ENCODE measurements at places on chromosomes 13 and 19.

DNA sequence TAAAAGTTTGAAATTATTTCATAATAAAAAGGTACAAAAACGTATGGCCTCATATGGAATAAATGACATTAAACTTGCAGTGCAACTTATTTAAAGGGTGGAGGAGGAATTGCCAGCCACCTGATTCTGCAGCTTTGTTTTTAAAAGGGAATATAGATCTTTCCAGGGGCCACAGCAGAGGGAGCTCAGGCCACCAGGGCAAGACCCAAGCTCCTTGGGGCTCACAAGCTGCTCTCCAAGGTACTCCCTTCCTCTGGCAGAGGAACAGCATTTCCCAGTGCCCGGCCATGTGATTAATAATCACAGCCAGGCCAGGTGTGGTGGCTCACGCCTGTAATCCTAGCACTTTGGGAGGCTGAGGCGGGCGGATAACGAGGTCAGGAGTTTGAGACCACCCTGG, 6.2 kb downstream of the ACOD1 start:
- DNase-seq: no peak

GRCh38 chr13:26509491-26509890, 48.0 kb upstream of the WASF3 start:
- no peak for DNase-seq

DNA sequence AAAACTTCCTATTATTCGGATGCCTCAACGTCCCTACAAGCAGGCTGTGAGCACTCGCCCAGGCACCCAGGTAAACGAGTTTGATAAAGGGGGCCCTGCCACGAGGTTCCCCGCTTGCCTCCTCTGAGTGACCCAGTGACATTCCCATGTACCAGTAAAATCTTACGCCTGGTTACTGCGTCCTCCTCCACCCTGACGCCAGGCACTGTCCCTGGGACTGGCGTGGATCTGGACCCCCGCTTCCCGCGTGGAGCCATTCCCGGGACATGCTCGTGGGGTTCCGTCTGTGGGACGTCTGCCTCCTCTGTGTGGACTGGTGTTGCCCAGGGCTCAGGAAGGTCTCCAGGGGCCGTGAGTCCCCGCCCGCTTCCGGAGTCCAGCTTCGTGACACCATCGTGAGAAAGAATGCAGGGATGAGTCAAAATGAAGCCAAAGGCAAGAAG, 407 bp upstream of the ZNF550 start:
- no peak for DNase-seq

DNA sequence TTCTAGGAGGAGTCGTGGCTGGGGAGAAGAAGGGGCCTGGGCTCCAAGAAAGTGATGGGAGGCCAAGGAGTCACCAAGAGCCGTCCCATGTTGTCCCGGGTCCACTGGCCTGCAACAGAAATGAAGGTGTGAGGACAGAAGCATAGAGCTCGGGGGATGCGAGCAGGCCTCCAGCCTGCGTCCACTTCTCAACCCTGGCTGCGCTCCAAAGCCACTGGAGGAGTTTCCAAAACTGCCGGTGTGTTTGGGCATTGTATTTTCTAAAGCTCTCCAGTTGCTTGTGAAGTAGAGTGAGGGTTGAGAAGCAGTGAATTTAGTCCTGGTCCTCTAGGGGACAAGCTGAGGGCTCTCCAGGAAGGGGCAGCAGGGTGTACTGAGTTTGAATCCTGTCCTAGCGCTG, 13.0 kb downstream of the FFAR2 start:
- DNase-seq: no peak

DNA sequence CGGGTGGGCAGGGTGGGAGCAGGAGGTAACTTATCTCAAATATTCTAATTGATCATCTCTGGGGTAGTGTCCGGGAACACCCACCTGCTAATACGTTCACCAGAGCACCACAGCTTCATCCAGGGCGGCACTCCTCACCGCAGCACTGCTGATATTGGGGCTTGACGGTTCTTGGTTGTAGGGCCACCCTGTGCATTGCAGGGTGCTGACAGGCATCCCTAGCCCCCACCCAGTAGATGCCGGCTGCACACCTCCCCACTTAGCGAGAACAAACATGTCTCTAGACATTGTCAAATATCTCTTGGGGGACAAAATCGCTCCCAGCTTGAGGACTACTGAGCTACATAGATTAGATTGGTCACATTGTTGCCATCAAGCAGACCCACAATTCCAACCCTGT, 73.9 kb upstream of the WASF3 start:
- DNase-seq: no peak

- DNase-seq: no peak
These were observed 47.8 kb upstream of the VSTM2B start for GRCh38 chr19:29477831-29478577.

- DNase-seq: no peak
These were observed 2.2 kb downstream of the PNMA8B start for GRCh38 chr19:46493236-46494145.

DNA sequence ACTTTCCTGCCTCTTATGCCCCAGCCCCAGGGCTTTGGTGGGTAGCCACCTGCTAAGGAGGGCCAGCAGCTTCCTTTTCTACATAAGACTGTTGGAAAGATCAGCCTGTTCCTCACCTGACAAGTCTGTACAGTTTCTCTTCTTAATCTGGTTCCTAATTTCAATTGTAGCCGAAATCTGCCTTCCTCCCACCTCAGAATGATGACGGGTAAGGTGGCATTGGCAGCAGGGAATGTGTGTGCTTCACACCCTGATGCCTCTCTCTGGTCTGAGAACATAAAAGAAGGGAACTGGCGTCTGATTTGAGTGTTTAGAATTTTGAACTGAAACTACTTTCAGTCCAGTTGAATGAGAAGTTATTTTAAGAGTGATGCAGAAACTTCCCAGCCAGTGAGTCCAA, 16.0 kb downstream of the MAU2 start:
- DNase-seq: no peak

GRCh38 chr13:33051632-33052031, 35.4 kb downstream of the KL start:
- DNase-seq: no peak

GRCh38 chr19:43820098-43820883, 6.8 kb upstream of the ZNF283 start:
- DNase-seq: no peak

- no peak for DNase-seq
These were observed 8.8 kb downstream of the ATP4B start for GRCh38 chr13:113649212-113649611.

- no peak for DNase-seq
These were observed 10.3 kb downstream of the IER2 start for GRCh38 chr19:13160557-13160956.

DNA sequence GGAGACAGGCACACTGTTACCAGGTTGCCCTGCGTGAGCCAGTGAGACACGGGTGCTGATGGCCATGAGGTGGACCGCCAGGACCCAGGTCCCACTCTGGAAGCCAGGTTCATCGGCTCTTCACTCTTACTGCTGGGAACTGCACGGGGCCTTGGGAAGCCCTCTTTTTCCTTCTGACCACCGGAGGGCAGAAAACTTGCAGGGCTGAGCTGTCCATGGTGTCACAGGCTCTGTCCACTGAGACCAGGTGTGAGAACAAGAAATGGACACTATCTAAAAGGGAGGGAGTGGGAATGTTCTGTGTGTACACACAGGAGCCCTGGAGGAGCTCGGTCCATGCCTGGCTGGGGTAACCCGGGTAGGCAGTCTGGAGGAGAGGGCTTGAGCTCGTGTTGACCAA, 93.4 kb downstream of the UQCRFS1 start:
- DNase-seq: no peak

DNA sequence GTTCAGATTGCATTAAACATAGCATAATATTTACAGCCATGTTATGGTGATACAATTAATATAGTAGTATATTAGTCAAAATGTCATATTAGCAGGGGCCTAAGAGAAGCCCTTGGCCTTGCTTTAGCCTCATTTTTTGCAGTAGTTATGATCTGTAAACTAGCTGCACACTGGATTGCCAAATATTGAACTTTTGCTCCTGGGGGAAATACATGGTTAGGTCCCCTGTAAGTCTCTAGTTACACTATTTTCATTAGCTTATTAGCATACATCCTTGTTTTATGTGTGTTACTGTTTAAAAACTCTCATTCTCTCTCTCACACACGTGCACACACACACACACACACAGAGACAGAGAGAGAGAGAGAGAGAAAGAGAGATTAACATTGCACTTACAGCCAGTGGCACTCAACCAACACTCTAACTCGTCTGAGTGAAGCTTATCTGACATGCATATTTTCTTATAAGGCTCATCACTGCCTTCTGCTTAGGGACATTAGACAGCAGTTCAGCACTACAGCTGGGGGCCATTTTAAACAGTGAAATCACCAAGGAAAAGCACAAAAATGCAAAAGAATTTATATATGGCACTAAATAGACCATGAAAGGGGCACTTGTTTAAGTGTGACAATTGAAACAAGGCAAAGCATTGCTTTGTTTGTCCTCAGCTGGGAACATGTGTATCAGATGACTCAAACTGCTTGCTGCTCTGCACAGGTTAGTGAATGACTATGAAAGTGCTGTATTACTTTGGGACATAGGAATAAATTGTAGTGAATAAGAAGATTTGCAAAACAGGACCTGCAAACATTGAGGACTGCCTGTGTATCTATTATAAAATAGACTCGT, 278.7 kb downstream of the GPC6 start:
- DNase-seq: no peak

DNA sequence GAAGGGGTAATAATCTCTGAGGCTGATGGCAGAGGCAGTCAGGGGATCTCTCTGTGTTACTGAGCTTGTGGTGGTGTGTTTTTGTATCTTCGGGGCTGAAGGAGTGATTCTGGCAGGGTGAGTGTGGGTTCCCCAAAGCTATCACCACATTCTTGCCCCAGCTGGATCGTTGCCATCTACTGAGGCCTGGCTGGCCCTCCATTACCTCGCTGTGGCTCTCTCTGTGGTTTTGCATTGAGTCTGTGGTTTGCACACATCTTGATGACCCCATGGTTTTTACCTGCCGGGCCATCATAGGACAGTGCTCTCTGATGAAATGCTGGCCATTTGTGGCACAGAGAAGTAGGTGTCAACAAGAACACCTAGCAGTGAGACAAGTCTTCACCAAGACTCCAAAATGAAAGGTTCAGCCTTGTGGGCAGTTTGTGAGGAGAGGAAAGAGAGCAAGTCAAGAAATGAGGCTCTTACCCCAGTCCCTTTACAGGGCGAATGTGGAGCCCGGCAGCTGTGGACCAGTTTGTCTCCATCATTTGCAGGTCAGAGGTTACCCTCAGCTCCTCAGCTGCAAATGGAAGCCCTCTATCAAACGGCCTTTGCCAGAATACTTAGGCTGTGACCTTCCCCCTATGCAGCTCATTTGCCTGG, 69.0 kb upstream of the NPAS1 start:
- no peak for DNase-seq

DNA sequence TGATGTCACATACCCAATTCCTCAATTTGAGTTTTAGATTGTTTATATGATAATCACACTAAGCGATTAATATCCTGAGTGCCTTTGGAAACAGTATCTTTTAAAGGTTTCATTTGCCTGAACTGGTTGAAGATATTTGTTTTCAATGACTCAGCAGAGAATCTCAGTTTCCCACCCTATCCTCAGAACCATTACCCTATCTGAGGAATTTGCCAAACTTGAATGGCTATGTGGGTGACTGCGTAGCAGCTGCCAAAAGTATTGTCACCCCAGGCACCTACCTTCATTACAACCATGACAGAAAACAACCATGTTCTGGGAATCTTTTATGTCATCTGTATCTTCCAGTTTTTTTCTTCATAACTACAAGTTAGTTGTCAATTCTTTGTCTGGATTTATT, 440.1 kb upstream of the NBEA start:
- DNase-seq: no peak

DNA sequence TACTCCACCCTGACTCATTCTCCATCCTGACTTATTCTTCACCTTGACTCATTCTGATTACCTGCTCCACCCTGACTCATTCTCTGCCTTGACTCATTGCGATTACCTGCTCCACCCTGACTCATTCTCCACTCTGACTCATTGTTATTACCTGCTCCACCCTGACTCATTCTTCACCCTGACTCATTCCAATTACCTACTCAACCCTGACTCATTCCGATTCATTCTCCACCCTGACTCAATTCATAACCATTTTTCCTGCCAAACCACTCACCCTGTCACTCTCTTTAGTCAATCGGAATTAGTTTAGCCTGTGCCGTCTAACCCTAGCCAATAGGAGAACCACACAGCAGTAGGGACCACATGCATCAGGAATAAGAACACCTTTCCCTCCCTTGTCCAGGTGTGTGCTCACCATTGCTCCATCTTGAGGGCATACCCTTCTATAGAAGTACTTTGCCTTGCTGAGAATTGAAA, 1227.4 kb upstream of the PCDH20 start:
- no peak for DNase-seq

DNA sequence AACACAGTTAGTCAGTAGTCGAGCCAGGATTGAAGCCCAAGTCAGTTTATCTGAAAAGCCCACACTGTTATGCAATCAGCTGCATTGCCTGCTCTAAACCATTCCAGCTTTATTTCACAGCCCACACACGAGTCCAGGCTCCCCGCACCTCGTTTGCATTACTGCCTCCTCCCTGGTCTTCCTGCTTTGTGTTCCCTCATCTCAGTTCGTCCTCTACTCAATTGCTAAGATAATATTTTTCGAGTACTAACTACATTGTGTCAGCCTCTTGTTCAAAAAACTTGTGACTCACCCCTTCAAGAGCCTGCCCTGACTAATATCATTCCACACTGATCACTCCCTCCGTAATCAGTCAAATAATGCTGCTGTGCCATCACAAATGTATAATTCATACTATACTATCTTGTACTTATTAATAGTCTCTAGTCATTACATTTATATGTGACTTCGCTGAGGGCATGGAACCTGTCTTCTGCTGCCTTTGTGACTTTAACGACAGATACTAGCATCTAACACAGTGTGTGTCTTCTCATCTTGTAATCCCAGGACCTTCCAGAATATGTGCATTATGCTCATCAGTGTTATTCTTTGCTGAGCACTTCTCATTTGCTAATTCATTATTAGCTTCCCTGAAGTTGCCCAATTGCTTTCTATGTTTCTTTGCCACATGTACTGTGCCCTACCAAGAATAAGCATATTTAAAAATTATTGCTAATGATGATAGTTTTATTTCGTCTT, 26.2 kb upstream of the WDFY2 start:
- no peak for DNase-seq

DNA sequence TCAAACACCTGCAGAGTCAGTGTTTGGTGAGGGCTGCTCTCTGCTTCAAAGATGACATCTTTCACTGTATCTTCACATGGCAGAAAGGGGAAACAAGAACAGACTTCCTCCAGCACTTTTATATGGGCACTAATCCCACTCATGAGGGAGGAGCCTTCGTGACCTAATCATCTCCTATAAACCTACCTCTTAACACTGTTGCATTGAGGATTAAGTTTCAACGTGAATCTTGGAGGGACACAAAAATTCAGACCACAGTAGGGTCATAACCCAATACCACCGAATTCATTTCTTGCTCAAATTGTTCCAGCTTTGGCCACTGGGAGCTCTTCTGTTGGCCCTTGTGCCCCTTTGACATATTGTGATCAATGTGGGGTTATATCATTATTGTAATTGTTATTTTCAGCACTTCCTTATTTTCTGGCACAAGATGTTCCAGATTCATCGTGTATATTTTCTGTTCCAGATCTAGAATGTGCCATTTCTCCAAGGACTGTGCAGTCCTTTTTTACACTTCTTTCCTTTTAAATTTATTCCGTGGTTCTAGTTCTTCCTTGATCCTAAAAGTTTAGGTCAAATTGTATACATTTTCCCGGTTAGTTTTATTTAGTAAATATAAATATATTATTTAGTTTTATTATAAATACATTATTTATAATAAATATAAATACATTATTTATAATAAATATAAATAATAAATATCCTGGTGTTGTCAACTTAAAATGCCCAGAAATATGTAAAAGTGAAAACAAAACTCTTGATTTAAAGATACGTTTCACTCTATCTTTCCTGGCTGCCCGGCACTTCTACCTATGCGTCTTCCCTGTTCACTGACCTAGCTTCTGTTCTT, 35.5 kb upstream of the IGFL4 start:
- no peak for DNase-seq
